Fibroblast of upper back skin (primary cell): ENCODE measurements at places on chromosomes 13 and 19.

GRCh38 chr19:14381689-14382474 is 638 bp downstream of the ADGRE5 start:
- no peak for DNase-seq

DNA sequence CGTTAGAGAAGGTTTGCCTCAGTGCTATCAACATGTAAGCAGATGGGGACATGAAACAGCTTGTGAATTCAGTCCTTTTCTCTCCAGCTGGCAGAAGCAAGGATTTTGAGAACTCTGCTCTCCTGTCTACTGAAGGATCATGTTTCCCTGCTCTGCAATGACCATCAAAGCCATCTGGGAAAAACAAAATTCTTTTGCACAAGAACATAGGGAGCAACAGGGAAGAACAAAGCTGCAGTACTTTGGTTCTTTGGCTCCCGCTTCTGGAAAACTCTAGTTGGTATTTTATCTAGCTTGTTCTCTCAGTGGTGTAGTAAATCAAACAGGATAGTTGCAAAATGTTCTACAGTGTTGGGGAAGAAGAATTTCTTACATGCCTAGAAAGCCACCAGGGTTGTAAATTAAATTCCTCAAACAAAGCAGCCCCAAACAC is 270.4 kb downstream of the ENOX1 start:
- DNase-seq: peak; percentile 94

GRCh38 chr19:1516395-1516753 is 3.6 kb upstream of the ADAMTSL5 start:
- no peak for DNase-seq

GRCh38 chr13:36920616-36921185 is 663 bp upstream of the SMAD9 start:
- DNase-seq: no peak

DNA sequence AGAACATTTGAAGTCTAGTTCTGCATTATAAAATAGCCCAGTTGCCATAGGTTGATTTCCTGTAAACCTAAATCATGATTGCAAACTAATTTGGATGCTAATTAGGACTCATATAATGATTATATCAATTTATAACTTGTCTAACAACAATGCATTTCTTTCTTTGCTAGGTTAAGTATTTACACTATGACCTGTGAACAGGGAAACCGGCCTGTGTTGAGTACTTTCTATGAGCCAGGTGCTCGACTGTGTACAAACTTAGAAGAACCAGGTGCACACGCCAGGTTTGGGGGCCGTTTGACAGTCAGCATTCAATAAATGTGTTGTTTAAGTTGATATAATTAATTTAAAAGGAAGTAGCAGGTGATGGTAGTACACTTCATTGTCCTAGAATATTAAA is 203.1 kb downstream of the TM9SF2 start:
- DNase-seq: no peak

GRCh38 chr13:85427416-85427815 is 371.8 kb downstream of the SLITRK6 start:
- peak; percentile 17 for DNase-seq

DNA sequence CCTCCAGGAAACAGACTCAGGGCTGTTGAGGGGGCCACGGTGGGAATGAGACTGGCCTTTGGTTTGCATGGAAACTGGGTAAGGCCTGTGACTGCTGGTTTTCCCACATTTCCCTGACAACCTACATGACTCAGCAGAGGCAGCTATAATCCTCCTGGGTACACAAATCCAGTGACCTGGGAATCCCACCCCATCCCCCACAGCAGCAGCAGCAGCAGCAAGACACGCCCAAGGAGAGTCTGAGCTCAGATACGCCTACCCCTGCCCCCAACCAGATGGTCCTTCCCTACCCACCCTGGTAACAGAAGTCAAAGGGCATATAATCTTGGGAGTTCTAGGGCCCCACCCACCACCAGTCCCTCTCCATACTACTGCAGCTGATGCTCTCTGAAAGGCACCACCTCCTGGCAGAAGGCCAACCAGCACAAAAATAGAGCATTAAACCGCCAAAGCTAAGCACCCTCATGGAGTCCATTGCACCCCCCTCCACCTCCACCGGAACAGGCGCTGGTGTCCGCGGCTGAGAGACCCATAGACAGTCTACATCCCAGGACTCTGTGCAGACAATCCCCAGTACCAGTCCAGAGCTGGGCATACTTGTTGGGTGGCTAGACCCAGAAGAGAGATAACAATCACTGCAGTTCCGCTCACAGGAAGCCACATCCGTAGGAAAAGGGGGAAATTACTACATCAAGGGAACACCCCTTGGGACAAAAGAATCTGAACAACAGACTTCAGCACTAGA is 237.2 kb upstream of the SPRY2 start:
- no peak for DNase-seq

DNA sequence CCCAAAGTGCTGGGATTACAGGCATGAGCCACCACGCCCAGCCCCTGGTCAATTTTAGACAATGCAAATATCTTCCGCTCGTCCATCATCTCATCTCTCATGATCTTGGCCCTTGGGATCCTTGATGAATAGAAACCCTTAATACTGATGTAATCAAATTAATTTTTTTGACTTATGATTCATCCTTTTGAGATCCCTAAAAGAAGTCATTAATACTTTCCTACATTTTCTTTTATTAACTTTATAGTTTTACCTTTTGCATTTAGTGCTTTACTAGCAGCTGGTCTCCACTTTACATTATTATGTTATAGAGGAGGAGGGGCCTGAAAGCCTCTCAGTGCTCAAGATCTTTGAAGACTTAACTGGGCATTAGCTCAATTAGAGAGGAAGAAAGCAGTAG is 7.7 kb upstream of the KASH5 start:
- no peak for DNase-seq

DNA sequence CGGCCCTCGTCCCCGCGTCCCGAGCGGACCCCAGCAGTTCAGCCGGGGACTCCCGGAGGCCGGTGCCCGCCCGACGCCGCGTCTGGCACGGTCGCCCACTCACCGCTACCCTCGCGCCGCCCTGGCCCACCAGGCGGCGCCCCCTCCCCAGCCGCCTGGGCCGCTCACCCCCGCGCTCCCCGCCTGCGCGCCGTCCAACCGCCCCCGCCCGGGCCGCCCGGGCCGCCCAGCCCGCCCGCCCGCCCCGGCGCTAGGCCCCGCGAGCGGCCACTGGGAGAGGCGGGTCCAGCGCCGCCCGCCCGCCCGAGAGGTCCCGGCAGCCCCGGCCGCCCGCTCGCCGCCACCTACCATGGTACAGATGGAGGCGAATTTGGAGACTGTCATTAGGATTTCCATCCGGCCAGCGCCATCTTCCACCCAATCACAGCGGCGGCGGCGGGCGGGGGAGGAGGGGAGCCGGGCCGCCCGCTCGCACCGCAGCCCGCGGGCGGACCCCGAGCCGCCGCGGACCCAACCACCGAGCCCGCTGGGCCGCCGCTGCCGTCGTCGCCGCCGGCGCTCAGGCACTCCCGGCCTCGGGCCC is at the start of gene USP12:
TSS of gene USP12 (minus strand) at position 568 of the 583 bp plus-strand sequence. CDS start at position 396, 172 bp downstream.
- DNase-seq: no peak
